NCI-H510A treated with DMSO at 0.1 percent for 48 hours (cell line): ENCODE measurements at places on chromosomes 12 and 14.

DNA sequence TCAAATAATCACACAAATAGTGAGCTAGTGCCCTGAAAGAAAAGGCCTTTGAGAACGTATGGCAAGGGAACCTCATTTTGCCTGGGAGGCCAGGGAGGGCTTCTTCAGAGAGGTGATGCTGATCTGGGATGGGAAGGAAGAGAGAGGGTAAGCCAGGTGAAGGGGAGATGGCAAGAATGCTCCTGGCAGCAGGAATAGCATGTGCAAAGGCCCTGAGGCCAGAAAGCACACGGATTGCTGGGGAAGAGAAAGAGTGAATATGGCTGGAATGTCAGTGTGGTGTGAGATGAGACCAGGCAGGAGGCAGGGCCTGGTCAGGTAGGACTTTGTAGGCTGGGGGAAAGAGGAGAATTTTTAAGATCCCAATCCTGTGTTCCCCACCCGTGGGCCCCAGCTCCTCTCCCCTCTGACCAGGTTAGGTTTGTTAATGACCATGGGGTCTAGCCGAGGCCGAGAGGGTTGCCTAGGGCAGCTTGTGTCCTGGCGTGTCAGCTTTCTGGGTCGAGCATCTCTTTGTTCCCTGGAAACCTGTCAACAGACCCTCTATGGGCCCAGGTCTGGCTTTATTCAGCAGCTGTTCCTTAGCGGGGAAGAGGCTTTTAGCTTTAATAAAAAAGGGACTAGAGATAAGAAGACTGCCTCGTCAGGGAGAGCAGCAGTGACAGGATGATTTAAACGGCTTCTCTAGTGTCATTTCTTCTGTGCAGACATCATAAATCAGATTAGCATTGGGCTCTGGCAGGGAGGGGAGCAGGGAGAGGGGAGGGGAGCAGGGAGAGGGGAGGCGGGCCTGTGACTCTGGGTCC lies 123.4 kb downstream of the ADCK1 start:
- no peak for DNase-seq

- no peak for DNase-seq
Observed at GRCh38 chr12:12926571-12927071, 25.3 kb downstream of the GPRC5D start.

DNA sequence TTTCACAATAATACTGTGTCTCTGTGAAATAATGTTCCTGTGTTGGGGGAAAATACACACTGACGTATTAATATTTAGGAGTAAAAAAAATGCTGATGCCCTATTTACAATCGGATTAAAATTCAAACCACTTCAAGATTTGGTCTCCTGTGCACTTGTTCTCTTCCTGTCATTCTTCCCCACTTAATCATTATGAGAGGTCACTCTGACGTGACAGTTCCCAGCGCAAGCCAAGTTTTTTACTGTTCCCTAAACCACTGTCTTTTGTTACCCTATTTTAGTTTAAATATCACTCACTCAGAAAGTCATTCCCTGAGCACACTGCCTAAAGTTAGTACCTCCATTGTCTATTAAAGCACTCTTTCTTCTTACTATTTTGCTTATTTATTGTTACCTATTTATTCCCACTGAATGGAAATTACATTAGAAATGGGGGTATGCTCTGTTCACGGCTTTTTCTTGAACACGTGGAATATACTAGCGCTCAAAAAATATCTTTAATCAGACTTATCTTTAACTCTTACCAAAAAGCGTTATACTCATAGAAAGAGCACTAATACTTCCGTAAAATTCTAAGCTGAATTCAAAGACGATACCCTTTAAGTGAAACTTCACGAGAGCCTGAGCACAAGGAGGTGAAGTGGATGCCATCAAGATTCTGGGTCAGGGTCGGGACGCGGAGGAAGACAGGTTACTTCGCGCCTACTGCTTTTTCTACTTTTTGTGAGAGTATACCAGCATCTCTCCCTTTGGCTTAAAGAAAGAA lies 670 bp upstream of the PSMA3 start:
- DNase-seq = peak; percentile 94

DNA sequence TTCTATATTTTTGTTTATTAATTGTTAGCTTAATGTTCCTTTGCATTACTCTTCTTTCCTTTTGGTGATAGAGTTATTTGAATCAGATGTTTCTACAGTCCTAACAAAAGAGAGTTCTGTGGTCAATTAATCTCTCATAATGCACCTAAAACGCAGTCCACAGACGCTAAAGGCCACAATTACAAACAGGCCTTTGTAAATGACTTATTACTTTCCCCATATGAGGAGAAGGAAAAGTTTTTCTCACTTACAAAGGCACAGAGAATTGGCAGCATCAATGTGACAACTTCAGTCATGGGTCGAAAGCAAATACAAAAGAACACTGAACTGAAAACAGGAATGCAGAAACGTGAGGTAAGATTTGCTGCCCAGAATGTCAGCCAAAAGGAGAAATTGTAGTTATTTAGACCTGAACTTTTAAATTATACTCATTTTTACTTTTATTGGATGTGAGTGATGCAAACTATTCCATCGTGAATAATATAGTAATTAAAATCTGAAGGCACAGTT lies 142.0 kb upstream of the SYT10 start:
- no peak for DNase-seq
